KG1 (cell line): ENCODE measurements at places on chromosomes 7 and 10.

GRCh38 chr10:123389520-123389919 is 235.3 kb downstream of the BUB3 start:
- no peak for DNase-seq

DNA sequence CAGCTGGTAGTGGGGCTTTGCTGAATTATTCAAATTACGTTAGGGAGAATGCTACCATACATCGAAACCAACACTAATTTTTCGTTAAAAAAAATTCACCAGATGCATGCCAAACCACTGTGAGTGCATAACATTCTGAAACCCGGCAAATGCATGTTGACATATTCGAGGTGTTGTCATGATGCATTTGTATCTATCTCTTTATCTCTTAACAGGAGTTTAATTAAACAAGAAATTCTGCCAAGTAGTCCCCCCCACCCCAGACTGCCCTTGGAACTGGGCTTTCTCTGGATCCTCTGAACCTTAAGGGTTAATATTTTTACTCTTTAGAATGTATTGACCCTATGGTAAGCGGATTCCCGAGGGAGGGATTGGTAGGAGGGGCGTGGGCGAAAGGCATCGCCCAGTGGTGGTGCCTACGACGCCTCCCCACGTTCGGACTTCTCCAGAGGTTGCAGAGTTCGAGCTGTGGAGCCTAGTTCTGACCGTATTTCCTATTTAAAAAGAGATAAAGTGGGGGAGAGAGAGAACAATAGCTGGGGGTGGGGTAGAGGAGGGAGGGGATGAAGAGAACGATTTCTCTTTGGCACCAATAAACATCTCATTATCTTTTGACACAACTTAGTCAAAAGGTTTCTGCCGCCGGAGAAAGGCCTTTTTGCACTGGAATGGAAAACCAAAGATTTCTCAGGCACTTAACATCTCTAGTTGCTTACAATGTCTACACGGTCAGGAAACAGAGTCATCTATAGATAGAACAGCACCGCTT is 7.2 kb downstream of the DLX6 start:
- no peak for DNase-seq

GRCh38 chr7:115552766-115553165 is 477.8 kb downstream of the TFEC start:
- no peak for DNase-seq

DNA sequence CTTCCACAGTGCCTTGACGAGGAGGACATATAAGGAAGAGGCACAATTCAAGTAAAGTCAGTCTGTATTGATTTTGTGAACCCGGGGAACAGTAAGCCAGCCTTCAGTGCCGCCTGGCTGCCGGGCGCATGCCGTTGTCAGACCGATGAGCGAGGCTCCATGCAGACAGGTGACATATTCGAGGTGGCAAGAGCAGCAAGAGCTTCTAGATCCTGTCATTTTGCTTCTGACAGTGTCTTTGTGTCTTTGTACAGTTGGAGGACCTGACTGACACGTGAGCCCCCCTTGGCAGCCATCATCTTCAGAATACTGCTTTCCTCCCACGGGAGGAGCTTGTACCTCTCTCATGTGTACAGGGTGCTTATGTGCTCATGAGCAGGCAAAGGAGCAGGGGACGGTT is 387.5 kb upstream of the GALNT17 start:
- no peak for DNase-seq

- DNase-seq = no peak
Observed at GRCh38 chr7:256981-257646, 32.9 kb upstream of the FOXL3 start.

GRCh38 chr7:803243-803635 is 29.0 kb upstream of the SUN1 start:
- no peak for DNase-seq

DNA sequence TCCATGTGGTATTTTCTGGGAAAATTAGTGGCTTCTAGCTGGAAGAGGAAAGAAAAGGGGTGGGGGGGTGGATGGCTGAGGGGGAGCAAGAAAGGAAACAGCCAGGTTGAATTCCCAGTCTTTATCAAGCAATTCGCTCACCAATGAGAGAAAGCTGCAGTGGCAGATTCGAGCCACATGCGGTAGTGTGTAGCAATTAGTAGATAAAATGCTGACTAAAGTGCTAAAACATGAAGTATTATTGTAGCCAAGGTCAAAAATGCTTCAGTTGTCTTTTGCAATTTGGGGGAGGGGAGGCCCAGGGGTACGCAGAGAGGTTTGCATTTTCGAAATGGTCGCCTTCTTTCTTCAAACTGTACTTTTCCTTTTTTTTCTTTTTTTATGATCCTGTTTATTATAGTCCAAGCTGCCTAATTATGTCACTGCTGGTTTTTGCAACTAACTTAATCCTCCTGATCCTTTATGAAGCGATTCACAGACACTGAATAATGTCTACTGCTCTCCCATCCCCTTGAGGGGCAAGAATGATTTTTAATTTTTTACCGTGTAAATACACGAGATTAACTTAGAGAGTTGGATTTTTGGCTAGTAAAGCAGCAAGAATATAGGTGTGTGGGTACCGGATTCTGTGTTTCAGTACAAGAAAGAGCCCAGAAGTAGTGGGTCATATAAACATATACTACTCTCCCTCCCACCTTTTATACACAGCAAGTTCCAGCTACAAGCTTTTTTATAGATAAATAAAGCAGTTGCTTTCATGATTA is 3.6 kb upstream of the ARID5B start:
- DNase-seq = no peak

DNA sequence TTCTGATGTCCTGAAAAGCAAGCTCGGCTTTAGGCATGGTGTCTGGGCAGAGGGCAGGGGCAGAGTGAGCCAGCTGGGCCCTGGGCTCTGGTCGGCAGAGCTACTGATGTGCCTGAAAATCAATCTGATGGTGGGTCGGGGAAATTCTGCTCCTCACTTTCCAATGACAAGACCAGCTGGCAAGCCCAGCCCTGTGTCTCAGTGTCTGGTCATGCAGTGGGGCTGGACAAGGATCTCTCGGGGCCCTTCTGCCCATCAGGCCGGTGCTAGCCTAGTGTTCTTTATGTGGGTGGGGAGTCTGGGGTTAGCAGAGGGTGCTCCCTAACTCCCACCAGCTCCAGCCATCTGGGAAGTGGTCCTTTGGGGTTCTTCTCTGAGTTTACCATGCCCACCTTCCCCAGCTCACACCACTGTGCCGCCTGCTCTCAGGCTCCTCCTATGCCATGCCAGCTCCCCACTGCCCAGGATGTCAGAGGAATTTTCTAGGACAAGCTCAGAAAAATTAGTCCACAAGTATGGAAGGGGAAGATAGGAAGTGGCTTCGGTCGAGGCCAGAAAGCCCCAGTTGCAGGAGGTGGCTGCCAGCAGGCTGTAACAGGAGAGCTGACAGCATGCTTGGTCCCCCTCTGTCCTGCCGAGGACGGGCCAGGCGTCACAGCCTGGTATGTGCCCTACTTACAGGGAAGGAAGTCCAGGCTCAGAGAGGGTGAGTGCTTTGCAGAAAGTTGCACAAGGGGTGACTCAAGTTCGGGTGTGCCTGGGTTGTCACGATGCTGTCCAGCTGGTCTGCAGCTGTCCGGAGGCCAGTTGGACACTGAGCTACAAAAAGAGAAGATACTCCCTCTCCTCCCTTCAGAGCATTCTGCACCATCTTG is 135.2 kb downstream of the ADCY1 start:
- DNase-seq = no peak

DNA sequence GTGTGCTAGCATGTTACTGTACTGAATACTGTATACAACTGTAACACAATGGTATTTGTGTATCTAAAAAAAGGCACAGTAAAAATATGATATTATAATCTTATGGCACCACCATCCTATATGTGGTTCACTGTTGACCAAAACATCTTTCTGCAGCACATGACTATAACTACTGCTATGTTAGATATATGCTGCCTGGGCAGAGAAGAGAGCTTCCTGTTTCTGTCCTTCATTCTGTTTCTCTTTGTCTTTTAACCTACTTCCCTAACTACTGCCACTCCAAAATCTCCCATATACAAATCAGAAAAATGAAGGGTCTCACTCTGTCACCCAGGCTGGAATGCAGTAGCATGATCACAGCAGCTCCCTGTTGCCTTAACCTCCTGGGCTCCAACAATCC is 8.8 kb upstream of the FGL2 start:
- no peak for DNase-seq

DNA sequence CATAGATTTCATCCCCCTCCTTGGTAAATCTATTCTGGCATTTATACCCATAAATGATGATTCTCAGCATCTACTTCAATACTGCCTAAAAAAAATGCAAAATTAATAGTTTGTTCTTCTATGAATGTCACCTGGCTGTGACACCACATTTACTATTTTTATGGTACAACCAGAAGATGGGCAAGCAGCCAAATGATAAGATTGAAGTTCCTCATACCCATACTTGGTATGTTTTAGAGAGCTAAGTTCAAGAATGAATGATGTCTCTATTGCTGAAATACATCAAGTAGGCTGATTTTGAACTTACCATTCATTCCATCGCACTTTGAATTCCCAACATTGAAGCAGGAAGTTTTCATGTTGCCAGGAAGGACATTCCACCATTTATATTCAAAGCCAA is 134.2 kb downstream of the ELAPOR2 start:
- no peak for DNase-seq

DNA sequence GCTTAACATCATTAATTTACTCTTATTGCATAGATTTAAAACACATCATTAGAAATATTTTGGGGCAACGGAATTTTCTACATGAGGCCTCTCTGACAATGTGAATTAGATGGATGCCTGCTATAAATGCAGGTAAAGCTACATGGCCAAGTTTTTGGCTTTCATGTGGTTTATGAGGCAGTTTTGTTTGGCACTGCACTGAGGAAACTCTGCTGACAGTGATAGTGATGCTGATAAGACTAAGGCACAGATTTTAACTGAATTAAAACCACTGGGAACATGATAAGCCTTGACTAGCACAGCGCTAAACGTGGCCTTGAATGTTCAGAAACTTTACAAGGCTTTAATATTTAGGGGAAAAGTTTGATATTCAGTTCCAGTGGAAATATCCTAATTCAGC is 114.3 kb upstream of the NOBOX start:
- DNase-seq = no peak

- DNase-seq = no peak
Observed at GRCh38 chr7:55075464-55076021, 56.7 kb downstream of the EGFR start.

- no peak for DNase-seq
Observed at GRCh38 chr7:77991656-77992055, 193.1 kb downstream of the PHTF2 start.

DNA sequence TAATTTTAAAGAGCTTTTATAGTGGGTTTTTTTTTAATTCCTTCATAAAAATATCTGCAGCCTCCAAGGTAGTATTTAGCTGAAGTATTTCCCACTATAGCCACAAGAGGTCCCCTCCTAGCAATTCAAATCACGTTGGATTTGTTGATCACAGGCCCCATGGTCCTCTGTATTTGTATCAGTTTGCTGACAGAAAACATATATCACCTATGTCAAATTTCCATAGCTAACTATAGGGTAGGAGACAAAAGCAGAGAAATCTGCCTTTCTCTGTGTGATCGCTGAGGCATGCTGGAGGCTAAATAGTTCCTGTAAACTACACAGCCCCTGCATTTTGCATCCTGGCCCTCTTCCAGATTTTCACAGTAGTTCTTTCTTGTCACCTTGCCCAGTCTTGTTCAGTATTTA is 1.7 kb upstream of the CTNNA3 start:
- DNase-seq = peak; percentile 2

GRCh38 chr7:25408012-25408687 is 179.9 kb upstream of the NPVF start:
- no peak for DNase-seq

GRCh38 chr10:34498821-34499220 is 316.3 kb downstream of the PARD3 start:
- no peak for DNase-seq

DNA sequence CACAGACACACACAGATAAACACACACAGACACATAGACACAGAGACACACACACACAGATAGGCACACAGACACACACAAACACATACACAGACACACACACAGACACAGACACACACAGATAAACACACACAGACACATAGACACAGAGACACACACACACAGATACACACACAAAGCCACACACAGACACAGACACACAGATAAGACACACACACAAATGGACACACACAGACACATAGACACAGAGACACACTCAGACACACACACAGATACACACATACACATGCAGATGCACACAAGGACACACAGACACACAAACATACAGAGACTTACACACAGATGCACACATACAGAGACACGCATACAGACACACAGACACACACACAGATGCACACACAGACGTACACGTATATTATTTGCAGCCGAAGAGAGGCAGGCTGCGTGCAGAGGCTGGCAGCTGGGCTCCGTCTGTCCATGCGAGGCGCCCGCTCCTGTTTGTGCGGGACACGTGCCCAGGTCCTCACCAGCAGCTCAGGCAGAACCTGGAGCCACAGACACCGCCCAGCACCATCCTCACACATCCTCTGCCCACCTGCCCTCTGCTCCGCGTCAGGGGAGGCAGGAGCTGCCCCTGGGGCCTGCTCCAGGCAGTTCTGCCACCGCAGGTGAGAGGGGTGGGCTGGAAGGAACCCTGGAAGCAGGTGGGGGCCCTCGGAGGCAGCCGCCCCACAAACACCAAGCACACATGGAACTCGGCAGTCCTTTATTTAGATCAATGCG is 1.2 kb downstream of the CALML5 start:
- DNase-seq = no peak

- no peak for DNase-seq
Observed at GRCh38 chr10:43901302-43901701, 252.6 kb upstream of the ZNF32 start.

DNA sequence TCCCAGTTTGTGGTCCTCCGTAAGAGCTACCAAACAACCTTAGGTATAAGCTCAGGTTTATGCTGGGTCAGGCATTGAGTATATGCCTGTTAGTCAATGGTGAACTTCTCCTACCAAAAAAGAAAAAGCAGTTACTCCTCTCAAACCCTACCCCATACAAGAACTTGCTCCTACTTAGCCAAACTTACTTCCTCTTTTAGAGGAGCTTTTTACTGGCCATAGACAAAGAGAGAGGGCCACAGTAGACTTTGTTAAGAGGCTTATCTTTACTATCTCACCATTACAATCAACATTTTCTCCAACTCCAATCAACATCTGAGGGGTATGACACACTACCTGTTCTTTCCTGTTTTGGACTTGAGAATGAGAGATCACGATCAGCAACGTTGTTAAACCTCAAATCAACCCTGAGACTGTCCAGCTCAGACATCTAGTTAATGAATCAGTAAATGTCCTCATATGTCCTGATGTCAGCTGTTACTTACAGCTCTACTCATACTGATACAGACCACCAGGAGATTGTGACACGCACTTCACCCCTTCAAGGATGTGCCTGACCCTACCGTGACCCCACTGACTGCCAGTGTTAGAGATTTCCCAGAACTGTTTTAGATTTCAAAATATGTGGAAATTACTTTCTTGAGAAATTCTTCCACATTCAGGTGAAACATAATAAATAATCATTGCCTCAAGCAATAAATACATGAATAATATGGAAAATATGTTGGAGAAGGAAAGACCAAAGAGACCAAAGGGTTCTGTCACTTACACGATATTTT is 18.4 kb upstream of the CCDC71L start:
- no peak for DNase-seq

- no peak for DNase-seq
Observed at GRCh38 chr10:77552252-77552651, 85.4 kb downstream of the KCNMA1 start.

GRCh38 chr10:22473459-22473858 is 128.2 kb downstream of the SPAG6 start:
- DNase-seq = no peak
